ENCODE measurements at places on chromosomes 7 and 10.
A peak's percentile ranks its signal among the peaks of the same experiment; 100 is the strongest.

DNA sequence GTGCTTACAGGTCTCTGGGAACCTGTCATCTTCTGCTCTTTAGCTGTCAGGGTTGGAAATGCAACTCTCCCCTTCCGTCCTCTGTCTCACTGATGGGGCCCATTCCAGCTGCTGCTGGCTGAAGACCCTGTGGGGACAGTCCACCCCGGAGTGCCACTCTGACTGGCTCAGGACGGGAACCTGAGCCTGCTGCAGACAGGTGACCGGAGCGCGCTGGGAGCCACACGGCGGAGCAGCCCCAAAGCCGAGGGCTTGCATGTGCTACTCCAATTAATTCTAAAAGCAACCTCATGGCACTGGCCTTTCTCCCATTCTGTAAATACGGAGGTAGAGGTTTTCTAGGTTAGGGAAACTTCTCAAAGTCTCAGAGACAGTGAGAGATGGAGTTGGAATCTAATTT, 223.5 kb upstream of the PITRM1 start:
- no peak for DNase-seq

GRCh38 chr7:11524476-11525397, 307.3 kb downstream of the THSD7A start:
- no peak for DNase-seq

- no peak for DNase-seq
These were observed 34.5 kb downstream of the FAM25A start for GRCh38 chr10:87054373-87055295.

DNA sequence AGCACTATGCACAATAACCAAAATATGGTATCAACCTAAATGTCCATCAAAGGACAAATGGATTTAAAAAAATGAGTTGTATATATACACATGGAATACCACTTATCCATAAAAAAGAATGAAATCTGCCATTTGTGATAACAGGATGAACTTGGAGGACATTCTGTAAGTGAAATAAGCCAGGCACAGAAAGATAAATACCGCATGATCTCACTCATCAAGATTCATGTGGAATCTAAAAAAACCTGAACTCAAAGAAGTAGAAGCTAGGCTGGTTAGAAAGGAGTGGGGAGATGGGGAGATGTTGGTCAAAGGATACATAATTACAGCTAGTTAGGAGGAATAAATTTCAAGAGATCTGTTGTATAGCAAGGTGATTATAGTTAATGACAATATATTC, 17.3 kb upstream of the AOC1 start:
- DNase-seq = no peak

- no peak for DNase-seq
These were observed 74.6 kb downstream of the PPP1R17 start for GRCh38 chr7:31761646-31762045.

- no peak for DNase-seq
These were observed 210.9 kb upstream of the CHRM2 start for GRCh38 chr7:136657482-136657921.

DNA sequence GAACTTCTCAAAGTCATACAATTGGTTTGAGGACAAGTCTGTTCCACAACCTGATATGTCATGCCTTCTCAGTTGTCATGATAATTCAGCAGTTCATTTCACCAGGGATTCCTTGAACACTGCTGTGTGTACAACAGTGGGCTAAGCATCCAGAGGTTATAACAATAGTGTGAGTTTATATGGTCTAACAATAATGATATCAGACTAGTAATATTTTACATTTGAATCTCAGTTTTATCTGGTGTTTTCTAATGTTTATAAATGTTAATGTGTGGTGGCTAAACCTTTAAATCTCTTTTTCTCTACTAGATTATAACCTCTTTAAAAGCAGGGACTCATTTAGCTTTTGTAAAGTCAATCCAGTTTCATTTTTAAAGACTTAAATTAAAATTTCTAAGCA, 48.7 kb downstream of the BTRC start:
- no peak for DNase-seq

DNA sequence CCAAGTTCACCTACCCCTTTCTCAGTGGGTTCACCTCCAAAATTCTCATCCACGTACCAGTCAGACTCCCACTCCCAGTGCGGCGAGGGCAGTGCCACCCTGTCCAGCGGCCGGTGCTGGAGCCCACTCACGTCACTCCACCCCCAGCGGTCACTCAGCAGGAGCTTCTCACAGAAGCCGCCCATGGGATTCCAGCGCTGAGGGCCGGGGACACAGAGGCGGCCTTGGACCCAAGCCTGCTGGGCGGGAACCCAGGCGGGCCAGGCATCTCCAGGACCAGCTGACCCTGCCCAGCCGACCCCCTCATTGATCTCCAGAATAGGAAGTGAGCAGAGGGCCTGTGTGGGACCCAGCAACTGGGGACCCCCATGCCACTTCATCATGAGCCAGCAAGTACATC, 7.2 kb downstream of the TECPR1 start:
- DNase-seq = no peak

GRCh38 chr10:100528921-100529474, 673 bp downstream of the NDUFB8 start:
- no peak for DNase-seq

GRCh38 chr7:156000601-156001396, 188.5 kb upstream of the SHH start:
- DNase-seq = no peak

GRCh38 chr10:61175316-61175715, 231.3 kb upstream of the RHOBTB1 start:
- DNase-seq = no peak

DNA sequence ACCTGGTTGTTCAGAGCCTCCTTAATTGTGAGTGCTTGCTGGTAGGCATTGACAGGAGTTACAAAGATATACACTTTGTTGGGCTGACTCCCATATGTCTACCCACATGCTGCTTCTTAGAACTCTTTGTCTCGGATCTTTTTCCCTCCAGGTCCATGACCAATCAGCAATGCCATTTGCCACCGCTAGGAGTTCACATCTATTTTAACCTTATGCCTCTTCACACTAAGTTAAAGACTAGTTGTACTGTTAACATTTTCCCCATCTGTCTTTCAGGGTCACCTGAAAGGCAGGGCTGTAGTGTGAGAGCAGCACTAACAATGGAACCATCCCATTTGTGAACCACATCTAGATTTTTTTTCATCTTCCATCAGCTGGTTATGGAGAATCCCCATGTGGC, 226.7 kb upstream of the NPY start:
- no peak for DNase-seq

- DNase-seq = no peak
These were observed at the start of gene PDGFA for GRCh38 chr7:519484-520390. Gene PDGFA, minus strand, starts transcription at chr7:519846. Its CDS starts 845 bp downstream, at chr7:519001.

DNA sequence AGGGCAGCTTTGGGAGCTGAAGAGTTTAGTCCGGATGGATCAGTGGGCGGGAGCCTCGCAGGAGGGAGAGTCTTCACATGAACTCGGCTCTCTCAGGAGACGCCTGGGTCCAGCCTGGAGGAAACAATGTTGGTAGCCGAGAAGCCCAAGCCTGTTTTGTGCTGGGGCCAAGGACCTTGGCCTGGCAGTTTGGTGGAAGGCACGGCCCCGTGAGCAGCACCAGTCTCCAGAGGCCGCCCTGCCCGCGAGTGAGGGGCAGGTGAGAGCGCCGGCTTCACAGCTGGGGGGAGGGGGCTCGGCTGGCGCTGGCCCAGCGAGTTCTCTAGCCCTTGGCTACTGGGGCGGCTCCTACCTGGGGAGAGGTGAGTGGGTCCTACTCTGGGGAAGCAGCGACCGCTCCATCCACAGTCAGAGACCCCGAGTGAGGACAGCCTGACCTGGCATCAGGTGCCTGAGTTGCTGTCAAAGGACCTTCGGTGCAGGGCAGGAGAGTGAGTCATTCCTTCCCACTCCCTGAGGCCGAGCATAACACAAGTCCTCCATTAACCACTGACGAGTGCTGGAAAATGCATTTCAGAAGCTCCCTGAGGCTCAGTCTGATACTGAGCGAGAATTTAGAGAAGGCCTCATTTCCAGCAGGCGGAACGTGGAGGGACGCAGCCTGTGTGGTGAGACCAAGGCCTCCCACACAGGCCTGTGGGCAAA, 89.3 kb upstream of the DIP2C start:
- no peak for DNase-seq

DNA sequence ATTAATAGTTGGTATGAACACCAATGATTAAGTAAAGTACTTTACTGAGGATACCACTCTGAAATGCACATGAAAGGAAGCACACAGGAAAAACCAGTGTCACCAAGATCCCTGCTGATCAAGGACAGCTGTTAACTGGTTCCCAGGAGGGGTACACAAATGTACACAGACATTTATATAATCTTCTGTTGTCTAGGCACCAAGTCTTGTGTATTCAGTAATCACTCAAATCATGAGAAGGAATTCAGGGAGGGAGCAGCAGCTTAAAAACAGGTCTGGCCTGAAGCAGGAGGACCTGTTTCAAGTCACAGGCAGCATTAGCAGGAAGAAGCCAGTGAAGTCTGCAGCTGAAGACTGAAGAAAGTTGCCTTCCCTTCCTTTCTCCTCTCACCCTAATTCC, 18.7 kb downstream of the MPP7 start:
- no peak for DNase-seq

DNA sequence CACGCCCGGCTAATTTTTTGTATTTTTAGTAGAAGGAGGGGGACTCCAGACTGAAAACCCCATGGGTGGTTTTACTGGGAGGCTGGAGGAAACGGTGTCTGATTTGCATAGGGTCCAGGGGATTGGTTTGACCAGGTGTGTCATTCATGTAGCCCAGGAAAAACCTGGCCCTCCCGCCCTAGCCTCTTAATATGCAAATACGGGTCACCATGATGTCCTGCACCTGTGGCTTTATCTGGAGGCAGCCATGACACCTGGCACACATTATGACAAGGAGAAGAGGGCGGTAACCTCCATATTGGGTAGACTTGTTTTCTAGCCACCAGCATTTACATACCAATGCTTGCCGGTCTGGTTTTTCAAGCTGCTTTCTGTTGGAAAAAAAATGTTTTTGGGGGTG, 68.0 kb downstream of the TRIL start:
- DNase-seq = no peak

DNA sequence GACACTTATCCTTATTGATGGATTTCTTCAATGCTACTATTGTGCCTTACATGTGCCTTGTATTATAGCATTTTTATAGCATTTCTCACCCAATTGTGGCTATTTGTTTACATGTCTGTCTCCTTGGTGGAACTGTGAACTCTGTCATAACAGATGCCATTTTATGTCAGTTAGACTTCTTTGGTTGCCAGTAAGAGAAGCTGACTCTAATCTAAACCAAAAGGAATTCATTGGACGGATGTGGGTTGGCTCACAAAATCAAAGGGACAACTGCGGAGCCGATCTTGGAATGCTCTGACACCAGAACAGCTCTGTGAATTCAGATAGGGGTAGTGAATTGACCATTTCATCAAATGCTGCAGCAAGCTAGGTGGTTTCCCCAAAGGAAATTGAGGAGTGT, 15.0 kb downstream of the GARIN1A start:
- no peak for DNase-seq

DNA sequence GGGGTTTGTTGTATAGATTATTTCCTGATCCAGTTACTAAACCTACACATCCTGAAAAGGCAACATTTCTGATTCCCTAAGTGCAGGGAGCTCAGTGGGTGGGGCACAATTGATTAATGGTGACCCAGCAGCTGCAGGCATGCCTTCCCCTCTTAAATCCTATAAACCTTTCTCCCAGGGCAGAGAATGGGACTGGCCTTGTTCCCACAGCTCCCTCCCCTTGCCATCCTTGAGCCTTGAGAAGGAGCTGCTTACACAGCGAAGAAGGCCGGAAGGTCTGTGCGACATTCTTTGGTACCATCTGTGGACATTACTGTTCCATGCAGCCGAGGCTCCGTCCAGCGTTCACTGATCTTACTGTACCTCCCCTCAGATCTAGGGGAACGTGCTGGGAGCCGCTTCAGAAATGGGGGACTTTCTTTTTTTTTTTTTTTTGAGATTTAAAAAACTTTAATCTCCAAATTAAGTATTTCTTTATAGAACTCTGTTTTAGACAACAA, 14.3 kb downstream of the KLF6 start:
- DNase-seq = no peak

GRCh38 chr10:110508806-110509544, 11.3 kb downstream of the DUSP5 start:
- DNase-seq = no peak

- DNase-seq = peak; percentile 38
These were observed 26.5 kb upstream of the CNTNAP2 start for GRCh38 chr7:146090023-146090645.

- no peak for DNase-seq
These were observed 96.7 kb downstream of the SEMA3D start for GRCh38 chr7:85090143-85090542.

DNA sequence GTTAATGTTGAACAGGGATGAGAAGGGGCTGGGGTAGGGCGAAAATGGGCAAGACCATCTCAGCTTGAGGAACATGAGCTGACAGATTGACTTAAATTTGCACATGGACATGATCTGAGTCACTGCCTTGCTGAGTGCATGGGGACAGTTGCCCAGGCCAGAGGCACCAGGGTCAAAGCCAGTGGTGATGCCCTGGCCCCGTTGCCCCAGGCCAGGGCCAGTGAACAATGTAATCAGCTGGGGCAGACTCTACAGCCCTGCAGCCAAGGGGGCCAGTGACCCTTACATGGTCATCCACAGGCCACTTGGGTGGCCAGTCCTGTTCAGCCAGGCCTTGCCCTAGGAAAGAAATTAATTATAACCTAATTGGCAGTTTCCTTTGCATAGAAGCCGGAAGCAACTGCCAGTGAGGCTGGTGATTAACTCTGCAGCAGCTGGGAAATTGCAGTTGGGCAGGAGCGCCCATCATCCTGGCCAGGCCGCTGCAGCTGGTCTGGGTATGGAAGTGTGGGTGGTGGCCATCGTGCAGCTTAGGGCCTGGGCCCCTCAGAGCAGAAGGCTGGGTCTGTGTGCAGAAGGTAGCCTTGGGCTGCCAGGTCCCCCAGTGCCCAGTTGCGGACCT, 9.6 kb downstream of the RET start:
- no peak for DNase-seq

DNA sequence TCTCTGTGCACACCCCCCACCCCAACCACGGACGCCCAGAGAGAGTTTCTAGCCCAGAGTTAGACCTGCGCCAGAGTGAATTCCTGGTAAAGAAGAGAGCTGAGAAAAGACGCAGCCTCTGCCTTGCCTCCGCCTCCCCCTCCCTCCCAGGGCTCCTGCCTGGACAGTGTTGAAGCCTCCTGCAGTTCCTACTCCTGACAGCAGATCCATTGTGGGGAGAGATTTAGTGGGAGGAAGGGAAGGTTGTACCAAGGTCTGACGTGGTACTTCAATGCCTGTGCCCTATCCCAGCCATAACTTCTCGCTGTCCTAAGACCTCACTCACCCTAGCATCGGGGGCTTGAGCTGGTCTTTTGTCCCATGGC, 952 bp downstream of the SRRM3 start:
- DNase-seq = no peak

DNA sequence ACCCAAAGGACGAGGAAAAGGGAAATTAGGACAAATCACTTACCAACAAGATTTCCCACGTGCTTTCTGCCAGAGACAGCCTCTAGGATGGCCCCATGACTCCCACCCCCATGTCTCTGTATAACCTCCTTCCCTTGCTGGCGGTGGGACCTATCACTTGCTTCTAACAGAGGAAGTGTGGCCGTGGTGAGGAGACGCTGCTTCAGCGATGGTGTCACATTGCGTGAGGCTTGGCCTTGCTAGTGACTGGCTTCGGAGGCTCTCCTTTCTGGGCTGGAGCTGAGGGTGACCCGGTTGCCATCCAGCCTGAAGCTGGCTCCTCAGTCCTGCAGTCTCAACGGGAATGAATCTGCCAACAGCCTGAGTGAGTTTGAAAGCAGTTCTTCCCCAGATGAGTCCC, 123.7 kb downstream of the ANLN start:
- DNase-seq = no peak

All from T-helper 2 cell (primary cell).